ENCODE measurements at places on chromosomes 2 and 18.

DNA sequence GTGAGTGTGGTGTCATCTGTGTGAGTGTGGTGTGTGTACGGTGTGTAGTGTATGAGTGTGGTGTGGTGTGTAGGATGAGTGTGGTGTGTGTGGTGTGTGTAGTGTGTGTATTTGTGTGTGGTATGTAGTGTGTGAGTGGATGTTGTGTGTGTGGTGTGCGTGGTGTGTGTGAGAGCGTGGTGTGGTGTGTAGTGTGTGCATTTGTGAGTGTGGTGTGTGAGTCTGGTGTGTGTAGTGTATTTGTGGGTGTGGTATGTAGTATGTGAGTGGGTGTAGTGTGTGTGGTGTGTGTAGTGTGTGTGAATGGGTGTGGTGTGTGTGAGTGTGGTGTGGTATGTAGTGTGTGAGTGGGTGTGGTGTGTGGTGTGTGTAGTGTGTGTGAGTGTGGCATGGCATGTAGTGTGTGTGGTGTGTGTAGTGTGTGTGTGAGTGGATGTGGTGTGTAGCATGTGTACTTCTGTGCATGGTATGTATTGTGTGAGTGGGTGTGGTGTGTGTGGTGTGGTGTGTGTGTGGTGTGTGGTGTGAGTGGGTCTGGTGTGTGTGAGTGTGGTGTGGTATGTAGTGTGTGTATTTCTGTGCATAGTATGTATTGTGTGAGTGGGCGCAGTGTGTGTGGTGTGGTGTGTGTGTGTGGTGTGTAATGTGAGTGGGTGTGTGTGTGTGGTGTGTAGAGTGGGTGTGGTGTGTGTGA lies 227.8 kb downstream of the BCL2 start:
- DNase-seq = no peak

DNA sequence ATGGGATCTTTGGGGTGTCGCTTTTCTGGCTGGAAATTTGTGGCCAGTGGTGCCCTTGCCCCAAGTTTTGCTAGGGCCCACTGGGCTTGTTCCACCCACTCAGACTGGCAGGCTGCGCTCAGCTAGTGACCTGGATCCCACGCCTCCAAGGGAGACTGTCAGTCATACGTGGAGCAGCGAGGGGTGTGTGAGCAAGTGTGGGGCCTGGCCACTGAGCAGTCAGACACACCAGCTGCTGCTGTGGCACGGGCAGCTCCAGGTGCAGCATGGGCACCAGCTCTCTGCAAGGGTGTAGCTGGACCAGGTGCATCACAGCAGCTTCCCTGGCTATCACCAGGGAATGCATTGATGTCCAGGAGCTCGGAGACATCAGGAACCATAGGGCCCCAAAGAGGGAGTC lies 327.0 kb downstream of the NR4A2 start:
- DNase-seq = no peak

DNA sequence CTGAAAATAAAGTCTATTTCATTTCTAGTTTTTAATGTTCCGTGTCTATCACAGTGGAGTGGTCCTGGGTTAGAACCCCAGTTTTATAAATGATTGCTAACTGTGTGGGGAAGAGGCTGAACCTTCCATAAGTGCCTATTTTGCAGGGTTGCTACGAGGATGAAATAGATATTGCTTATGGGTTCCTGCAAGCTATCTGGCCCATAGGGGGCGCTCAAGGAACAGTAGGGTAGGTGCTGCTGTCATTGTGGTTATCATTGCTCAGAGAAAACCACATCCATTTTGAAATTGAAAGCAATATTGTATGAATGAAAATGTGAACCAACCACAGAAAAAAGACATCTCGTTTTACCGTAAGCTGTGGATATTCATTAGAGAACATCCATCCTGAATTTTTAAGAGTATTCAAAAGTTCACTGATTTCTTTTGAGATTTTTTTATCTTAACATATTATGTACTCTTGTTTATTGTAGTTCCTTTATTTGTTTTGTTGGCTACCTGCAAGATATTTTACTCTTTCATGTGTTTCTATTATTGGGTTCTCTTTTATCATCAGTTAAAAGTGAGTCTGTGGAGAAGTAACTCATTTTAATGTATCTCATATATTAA lies 261.6 kb downstream of the NAPG start:
- peak; percentile 67 for DNase-seq

GRCh38 chr2:206616151-206616550 lies 26.1 kb upstream of the FAM237A start:
- no peak for DNase-seq

GRCh38 chr18:49398331-49398730 lies 62.1 kb downstream of the DYM start:
- no peak for DNase-seq

DNA sequence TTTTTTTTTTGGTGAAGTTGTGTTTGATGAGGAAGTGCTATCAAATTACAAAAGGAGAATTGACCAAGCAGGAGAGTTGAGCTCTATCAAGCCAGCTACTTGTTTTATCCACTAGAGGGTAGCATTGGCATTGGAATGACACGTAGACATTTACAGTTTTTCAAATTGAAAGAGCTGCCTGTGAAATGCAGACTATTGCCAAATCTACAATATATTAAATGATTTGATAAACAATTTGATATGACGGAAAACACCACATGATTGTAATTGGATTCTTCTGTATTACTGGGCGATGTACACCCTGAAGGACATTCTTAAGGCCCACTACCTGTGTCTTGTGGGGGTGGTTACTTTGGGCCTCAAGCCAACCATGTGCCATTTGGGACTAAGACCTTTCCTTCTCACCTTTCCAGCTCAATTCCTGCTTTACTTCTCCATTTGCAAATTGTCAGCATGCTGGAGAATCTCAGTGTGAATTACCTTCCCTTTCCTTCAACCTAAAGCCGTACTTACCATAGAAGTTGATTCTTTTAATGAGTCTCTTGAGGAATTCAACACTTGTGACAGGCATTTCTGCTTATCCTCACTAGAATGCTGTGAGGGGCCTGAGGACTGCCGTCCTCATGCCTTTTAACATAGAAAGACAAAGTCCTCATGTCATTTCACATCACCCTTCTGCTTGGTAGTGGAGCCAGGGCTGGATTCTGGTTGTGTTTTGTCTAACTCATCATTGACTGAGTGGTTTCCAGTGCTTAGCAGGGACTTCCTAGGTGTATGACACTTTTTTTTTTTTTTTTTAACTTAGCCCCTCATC lies 134.8 kb upstream of the THUMPD2 start:
- peak; percentile 26 for DNase-seq

DNA sequence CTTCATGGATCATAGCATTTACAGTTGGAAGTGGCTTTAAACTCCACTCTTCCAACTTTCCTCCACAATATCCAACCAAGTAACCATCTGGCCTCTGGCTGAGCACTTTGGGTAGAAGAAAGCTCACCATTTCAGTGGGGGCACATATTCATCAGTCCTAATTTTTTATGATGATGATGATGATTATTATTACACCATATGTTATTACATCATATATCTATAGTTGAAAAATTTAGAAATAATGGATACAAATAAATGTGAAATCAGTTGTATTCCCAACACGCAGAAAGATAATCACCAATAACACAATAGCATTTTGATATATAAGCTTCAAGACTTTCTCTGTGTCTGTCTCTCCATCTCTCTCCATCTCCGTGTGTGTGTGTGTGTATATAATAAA lies 26.6 kb upstream of the ZCCHC2 start:
- no peak for DNase-seq

GRCh38 chr2:85771486-85771885 lies 17.7 kb downstream of the ATOH8 start:
- no peak for DNase-seq

- no peak for DNase-seq
These were observed 23.3 kb upstream of the MCM6 start for GRCh38 chr2:135899567-135899966.

DNA sequence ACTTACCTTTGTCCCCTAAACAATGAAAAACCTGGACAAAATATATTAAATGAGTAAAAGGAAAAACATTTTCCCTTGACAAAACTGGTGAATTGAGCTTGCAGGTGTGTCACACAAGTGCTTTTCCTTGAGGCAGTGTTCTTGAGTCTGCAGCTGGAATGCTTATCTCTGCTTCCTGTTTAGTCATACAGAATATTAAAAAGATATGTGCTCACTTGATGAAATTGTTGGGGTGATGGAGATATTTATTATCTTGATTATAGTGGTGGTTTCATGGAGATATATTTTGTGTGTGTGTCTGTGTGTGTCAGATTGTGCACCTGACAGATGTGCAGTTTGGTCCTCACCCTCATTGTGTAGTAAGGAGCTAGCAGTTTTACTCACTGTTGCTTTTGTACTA lies 3.3 kb downstream of the TAF1B start:
- DNase-seq = no peak

DNA sequence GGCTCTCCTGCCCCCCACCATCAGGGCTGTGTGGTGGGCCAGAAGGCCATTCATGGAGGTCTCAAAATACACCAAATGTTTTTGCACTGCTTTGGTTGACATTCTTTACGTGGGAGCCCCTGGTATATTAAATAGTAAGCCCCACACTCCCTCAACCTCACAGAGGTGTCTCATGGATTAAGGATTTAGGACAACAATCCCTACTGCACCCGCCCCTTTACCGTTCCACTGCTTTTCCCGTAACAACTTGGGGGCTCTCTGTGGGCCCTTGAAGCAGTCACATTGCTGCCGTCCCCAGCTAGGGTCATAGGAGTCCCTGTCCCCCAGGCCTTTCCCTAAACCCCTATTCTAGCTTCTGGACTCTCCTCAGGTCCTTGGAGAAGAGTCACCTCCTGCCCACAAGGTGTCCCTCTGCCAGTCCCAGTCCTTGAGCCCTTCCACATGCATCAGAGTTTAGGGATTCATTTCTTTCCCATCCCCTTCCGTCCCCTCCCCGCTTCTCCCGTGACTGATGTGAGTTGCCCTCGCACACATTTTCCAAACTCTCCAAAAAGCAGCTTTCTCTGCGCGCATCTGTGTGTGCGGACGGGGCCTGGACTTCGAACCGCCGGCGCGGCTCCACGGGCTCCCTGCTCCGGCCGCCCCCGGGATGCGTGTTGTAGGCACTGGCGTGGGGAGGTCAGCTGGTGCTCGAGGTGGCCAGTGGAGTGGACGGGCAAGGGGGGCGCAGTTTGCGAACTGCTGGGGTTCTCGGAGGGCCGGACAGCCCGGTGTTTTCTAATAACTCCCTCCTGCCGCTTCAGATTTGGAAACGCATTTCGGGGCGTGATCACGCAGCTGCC lies 84.8 kb downstream of the LYPD1 start:
- DNase-seq = no peak

DNA sequence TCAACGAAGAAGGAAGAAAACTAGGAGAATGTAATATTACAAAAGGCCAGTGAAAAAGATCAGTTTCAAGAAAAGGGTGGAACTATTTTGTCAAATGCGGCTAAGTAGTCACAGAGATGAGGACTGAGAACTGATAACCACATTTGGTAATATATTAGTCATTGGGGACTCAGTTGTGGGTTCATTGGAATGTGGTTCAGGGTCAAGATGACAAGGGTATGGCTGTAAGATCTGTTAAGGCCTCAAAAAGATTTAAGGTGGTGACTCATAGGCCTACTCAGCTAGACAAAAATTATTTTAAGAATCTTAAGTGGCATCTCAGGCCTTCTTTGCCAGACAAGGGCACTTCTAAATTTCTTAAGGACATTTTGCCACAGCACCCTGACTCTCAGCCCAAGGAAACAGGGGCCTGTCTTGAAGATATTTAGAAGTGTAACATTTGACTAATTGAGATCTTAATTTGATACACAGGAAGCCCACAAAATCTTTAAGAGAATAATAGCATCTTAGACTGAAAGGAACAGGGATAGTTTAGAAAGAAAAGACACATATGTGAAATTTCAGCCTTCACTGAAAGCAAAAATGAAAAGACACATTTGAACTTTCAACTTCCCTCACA lies 81.3 kb downstream of the STRADB start:
- no peak for DNase-seq

GRCh38 chr2:223203971-223204929 lies 152.3 kb downstream of the KCNE4 start:
- DNase-seq = no peak

- peak; percentile 20 for DNase-seq
These were observed 485.1 kb downstream of the NRXN1 start for GRCh38 chr2:50546790-50547189.

DNA sequence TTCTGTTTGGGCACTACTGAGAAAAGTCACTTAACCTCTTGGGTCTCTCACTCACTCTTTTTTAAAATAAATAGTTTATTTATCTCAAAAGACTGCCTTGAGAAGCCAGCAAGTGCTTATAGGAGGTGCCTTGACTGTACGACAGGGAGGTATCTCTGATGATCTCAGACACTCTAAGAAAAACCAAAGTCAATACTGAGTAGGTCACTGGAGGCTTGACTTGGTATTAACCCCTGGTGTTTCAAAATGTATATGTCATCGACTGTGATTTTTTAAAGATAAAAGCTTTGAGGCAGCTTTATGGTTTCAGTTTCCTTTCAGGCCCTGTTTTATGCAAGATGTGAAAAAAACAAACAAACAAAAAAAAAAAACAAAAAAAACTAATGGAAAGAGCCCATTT lies 33.7 kb downstream of the MREG start:
- DNase-seq = no peak

DNA sequence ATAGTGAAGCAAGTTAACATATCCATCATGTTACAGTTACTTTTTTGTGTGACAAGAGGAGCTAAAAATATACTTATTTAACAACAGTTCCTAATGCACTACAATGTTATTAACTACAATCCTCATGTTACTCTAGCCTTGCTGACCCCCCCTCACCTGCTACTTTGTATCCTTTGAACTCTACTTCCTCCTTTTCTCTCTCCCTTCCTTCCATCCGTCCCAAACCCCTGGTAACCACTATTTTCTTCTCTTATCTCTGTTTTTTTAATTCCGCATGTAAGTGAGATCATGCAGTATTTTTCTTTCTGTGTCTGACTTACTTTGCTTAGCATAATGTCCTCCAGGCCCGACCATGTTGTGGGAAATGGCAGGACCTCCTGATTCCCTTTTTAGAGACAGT lies 59.4 kb downstream of the NPAS2 start:
- no peak for DNase-seq

- DNase-seq = no peak
These were observed 10.8 kb downstream of the GLS start for GRCh38 chr2:190891372-190891771.
